ENCODE measurements at places on chromosomes 7 and 10.
A peak's percentile ranks its signal among the peaks of the same experiment; 100 is the strongest.

GRCh38 chr7:134770676-134771075, 8.8 kb upstream of the CALD1 start:
- DNase-seq: no peak

- no peak for DNase-seq
Observed at GRCh38 chr10:101767600-101767945, 8.3 kb downstream of the FGF8 start.

DNA sequence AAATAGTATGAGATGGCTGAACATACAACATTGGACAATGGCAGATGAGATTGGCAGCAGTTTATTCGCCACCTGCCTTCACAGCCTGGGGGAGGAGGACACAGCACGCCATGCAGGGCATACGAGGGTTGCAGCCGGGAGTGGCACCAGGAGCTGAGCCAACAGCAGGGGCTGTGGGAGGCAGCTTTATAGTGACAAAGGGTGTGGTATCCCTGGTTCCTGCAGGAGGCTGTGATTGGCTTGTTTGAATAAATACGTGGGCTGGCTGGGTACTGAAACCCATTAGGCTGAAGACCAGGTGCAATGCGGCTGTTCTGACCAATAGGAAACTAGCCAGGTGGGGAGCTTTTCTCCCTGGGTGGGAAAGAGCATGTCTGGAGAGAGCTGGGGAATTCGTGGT, 68.9 kb upstream of the LEP start:
- peak; percentile 77 for DNase-seq

GRCh38 chr7:12715372-12716133, 28.1 kb downstream of the ARL4A start:
- peak; percentile 86 for DNase-seq

DNA sequence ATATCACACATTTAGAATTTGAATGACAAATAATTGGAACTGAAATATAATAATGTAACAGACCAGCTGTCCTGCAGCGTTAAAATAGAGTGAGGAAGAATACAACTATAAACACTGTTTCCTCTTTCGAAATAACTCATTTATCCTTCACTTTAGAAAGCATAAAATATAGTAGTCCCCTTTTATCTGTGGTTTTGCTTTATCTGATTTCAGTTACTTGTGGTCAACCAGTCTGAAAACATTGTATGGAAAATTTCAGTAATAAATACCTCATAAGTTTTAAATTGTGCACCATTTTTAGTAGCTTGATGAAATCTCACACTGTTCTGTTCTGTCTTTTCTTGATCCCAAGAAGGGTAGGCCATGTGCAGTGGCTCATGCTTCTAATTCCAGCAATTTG, 31.7 kb downstream of the POLR1F start:
- no peak for DNase-seq

DNA sequence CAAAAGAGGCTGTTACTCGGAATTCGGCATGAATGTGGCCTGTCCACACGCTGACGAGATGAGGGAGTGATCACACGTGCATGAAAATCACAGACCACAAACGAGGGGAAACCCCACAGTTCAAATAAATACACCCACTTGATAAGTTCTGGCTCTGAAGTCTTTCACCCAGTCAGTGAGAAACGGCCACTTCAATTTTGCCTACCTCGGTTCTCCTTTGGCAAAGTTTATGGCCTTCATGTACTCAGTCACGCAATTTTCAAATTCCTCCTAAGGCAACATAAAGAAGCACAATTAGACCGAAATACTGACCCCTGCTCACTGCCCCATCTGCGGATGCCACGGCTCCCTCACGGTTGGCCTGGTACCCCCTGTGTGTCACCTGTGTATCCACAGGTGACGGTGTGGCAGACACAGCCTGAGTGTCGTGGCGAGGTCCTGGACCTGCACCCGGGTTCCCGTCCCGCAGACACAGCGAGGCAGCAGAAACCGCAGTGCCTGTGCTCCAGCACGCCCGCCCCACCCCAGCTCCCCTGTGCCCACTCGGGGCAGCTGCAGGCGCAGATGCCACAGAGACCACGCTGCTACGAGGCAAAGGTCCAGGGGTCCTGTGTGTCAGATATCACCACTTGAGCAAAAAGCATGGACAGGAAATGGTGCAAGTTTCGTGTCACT, 1.4 kb downstream of the CFAP46 start:
- no peak for DNase-seq

DNA sequence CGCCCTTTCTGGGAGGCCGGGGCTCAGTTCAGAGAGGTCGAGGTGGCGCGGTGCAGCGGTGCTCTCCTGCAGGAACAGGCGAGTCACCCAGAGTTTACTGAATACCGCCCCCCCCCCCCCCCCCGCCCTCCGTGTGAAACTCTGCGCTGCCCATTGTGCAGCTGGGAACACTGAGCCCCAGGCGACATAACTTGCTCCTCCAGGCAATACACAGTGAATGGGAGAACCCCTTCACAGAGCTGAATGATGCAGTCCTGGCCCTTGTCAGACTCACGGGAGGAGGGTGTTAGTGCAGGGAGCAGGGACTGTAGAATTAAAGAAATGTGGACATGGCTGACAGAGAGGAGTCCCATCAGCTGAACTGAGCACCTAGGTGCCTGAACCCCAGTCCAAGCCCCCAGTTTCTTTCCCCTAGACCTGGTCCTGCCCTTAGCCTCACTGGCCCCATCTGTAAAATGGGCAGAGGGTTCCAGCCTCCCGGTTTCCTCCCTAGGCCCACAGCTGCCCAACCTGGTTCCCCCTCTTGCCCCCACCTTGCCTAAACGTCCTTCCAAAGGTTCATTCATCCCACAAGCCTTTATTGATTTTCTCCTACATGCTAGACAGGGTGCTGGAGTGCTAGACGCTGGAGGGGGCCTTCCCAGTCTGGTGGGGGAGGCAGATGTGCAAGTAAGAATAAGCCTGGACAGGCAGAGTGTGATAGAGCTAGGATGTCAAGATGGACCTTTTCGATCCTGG, 869 bp upstream of the LOXL4 start:
- DNase-seq: peak; percentile 56

- no peak for DNase-seq
Observed at GRCh38 chr10:116636976-116637375, 16.2 kb downstream of the PNLIPRP2 start.

GRCh38 chr7:155003092-155003375, at the start of gene PAXIP1:
Gene PAXIP1, minus strand, starts transcription at chr7:155003124. Its CDS starts 195 bp downstream, at chr7:155002929.
- peak; percentile 59 for DNase-seq

DNA sequence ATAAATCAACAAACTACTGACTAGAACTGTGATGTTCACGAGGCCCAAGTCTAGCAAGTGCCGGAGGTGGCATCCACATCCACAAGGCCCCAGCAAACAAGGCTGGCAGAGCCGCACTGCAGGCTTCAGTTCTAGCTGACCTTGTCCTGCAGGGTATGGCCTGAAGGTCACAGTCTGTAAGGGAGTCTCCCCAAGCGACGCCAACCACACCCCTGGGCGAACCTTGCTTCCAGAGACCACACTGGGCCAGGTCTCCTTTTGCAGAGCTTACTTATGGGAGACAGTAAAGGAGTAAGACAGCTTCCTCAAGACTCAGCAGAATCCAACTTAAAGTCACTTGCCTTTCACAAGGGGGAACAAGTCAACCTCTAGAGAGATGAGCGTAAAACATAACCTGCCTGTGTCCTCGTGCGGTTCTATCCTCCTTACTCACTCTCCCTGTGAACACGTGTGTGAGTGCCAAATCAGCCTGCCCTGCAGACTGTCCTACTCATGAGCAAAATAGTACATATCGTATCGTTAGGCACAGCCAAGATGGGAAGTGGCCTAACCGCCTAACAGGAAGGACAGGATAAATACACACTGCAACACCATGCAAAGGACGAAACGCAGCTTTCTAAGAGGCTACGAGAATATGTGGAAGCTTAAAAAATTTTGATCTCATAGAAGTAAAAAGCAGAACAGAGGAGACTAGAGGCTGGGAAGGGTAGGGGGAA, 22.7 kb downstream of the FAM53B start:
- DNase-seq: no peak

DNA sequence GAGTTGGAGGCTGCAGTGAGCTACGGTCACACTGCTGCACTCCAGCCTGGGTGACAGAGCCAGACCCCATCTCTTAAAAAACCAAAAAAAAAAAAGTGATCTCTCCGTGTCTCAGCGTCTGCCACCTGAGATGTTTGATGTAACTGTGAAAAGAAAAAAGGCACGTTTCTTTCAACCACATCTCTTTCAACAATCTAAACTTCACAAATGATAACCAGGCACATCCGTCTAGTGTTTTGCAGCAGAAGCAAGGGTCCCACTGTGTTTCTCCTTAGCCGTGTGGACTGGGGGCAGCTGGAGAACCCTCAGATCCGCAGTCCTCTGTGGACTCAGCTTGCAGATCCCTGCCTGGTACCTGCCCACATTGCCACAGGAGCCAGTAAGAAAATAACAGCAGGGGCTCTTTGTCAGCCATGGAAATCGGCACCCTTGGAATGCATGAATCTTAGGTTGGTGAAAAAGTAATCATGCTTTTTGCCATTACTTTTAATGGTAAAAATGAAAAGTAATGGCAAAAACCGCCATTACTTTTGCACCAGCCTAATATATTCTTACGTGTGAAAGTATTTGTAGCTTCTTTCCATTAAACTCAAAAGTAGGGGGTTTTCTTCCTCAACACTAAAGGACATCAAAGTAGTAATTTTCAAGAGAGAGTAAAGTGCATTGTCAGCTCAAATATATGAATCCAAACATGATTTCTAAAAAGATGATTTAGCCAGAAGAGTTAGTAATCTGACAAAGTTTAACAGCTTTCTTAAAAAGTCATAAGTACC, 276.5 kb downstream of the CCDC3 start:
- DNase-seq: no peak

DNA sequence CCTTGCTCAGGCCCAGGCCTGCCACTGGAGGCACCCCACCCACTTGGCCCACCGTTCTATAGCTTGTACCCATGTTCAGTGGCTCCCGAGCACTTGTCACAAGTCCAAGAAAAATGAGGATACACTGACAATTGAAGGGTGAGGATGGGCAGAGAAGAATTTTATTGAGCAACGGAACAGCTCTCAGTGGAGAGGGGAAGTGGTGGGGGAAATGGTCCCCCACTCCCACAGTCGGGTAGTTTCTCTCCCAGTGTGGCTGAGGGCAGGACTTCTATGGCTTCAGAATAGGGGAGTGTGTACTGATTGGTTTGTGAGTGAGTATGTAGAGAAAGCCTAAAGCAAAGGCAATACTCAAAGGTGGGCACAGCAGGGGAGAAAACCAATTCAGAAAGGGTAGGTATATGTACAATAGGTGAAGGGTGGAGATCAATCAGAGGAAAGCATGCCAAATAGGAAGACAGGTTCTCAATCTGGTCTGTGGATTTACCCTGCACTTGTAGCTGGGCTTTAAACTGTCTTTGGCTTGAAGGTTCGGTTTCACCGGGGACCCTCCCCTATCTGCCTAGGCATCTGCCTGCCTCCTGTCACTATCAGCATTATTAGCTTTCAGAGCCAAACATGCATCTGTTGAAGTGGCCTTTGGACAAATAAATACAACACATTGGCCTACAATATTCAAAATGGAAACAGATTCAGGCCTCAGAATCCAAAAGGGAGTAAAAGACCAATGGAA, 8.9 kb upstream of the TSPAN13 start:
- no peak for DNase-seq

- no peak for DNase-seq
Observed at GRCh38 chr7:131459256-131459655, 97.2 kb downstream of the PODXL start.

DNA sequence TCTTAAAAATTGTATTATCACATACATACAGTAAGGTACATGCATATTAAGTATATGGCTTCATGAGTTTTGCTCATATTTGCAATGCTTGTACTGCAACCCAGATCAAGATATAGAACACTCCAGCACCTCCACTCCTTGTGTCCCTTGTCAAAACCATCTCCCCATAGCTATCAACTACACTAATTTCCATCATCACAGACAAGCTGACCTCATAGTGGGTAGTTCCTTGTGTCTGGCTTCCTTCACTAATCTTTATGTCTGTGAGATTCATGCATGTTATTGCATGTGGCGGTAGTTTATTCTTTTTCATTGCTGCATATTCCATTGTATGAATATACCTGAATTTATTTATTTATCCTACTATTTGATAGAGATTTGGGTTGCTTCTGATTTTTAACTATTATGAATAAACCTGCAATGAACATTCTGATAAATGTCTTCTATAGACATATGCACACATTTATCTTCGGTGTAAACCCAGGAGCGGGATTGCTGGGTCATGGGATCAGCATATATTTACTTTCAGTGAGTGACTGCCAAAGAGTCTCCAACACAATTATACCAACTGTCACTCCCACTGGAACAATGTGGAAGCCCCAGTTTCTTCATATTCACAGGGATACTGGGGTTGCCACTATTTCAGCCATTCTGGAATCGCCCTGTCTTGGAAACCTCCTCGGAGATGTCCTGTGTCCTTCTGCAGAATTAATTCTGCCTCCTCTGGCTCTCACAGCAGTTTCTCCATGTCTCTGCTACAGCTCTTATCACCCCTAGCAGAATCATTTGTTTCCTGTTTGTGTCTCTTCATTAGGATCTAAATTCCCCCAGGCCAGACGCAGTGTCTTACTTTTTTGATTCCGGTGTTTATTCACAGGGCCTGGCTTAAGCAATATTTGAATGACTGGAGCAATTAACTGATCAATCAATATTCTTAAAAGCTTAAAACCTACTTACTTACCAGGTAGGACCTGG, 14.7 kb upstream of the ADAM12 start:
- DNase-seq: no peak

DNA sequence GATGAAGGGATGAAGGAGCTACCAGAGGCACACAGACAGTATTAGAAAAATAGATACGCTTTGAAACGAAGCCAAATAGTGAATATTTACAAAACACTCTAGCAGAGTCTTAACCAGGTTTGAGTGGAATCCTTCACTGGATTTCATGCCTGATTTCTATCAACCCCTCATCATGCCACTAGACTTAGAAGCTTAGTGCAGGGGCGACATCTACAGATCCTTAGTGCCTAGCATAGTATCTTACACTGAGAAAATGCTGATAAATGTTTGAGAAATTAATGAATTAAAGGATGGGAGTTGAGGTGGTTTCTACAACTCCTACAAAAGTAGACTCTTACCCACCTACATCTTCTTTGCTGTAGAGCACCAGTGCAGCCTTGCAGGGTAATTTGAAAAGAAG, 54.7 kb upstream of the CCNJ start:
- no peak for DNase-seq

GRCh38 chr10:33145451-33146188, 187.6 kb upstream of the ITGB1 start:
- DNase-seq: no peak

DNA sequence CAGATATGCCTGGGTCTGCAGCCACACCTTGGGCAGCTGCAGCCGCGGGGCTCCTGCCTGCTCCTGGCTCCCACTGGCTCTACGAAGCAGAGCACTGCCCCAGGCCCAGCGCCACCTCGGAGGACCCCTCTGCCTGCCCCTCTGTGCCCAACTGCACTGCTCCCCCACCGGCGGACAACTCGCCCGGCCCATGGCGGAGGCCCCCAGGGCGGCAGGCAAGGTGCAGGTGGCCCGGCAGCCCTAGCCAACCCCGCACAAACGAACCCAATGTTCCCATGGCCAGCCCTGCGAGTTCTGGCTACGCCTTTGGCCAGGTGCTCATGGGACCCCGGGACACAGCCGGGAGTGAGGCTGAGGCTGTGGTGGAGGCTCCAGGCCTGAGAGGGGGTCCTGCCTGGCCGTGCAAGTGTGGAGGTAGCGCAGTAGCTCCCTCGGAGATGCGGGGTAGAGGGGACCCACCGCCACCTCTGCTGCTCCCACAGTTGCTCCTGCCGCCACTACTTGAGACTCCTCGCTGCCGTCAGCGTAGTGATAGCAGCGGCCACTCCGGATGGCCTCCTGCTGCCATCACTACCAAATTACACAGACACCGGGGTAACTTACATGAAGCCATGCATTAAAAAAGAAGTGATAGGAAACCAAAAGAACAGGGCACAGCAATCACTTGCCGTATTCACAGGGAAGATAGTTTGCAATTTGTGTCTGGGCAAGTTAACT, 97.3 kb upstream of the SP4 start:
- DNase-seq: no peak

GRCh38 chr10:61284222-61284890, 168.8 kb downstream of the TMEM26 start:
- DNase-seq: no peak

All from SHP77 (cell line).